Endodermal cell (in vitro differentiated cells): ENCODE measurements at places on chromosomes 11 and 22. TPM values are rescaled to one million over a fixed set of nuclear protein-coding genes. Genes with fewer than 3 reads are reported as not detected.

The KRTAP5-7 gene
- not detected in 2 replicates for total RNA-seq

The OAF gene
- 0.33 to 1.7 TPM (median 1.2 TPM) in 3 replicates for total RNA-seq

DNA sequence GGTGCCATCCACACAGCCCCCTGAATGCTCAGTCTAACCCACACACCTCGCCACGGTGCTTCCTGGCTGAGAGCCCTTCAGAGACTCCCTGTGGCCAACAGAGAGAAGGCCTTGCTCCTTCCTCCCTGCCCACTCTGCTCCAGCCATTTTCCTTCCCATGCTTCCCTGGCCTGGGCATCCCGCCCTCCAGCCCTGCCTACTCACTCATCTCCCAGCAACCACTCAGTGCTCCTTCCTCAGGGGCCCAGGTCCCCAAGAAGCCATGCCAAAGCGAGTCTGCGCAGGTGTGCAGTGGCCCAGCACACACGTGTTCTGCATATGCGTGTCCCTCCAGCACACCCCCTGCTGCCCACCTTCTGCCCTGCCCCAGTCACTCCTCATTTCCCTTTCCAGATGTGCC is 56.4 kb downstream of the NECTIN1 start:
- no peak for DNase-seq

- DNase-seq: peak; percentile 40
Measured at GRCh38 chr22:46047226-46047625, 70.3 kb upstream of the WNT7B start.

DNA sequence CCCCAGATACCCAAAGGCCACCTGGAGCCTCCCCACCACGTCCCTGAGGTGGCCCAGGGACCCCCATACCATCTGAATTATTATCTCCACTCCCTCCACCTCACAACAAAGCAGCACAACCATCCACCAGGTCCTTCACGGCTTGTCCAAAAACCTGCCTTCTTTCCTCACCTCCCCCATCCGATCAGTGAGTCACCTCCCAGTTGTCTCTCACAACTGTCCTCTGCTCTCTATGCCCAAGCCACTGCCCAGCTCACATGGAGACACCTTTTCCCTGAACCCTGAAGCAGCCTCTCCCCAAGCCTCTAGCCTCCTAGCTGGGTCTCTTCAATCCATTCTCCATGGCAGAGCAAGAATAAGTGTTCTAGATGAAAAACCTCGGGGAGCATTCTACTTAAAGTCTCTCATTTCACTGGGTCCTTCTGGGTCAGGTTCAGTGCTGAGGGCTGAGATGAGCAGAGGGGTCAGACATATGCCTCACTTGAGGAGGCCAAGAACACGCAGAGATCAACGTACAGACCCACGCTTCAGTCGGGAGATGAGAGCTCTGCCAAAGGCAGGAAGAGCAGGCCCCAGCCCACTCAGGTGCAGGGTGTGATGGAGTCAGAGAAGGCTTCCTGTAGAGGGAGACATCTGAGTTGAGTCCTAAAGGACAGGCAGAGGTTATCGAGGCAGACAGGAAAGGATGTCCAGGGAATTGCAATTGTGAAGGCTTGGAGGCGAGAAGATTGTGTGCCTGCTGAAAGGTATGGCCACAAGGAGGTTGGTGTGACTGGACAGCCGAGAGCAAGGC is 74.7 kb downstream of the PDE2A start:
- DNase-seq: peak; percentile 63
